GM12878 (cell line): ENCODE measurements at places on chromosomes 3 and 15. TPM values are rescaled to one million over a fixed set of nuclear protein-coding genes. Genes with fewer than 3 reads are reported as not detected.
A peak's percentile ranks its signal among the peaks of the same experiment; 100 is the strongest.

- no peak overlapping the region for H3K27ac ChIP-seq
- H3K27me3 ChIP-seq, result peaks cover 12% of the 10 kb centered on the region
- no peaks in the 10 kb centered on the region for H3K36me3 ChIP-seq
- no peak overlapping the region for H3K4me3 ChIP-seq
- DNase-seq, result no peak
- H3K4me1 ChIP-seq, result no peaks in the 10 kb centered on the region
Measured at GRCh38 chr3:39808467-39809180, 785 bp upstream of the MYRIP start.

DNA sequence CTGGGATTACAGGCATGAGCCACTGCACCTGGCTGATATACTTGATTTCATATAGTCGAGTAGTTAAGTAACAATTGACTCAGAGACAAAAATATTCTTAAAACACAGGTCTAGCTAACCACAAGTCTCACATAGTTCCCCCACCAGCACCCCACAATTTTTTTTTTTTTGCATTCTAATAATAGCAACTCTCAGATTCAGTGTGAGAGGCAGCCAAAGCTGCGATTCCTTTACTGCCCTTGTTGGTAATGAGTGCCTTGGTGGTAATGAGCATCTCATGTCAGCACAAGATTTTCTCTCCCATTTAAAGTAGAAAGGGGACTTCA is 72.5 kb downstream of the WWTR1 start:
- peak; percentile 90 for DNase-seq
- H3K36me3 ChIP-seq, result no peaks in the 10 kb centered on the region
- H3K27ac ChIP-seq, result peak overlapping the region; percentile 70; the same call in 1 of the 2 replicates

GRCh38 chr3:81953111-81953510 is 191.7 kb upstream of the GBE1 start:
- H3K27ac ChIP-seq, result no peak overlapping the region
- no peaks in the 10 kb centered on the region for H3K36me3 ChIP-seq
- H3K4me1 ChIP-seq, result no peaks in the 10 kb centered on the region
- H3K4me3 ChIP-seq, result no peak overlapping the region
- no peak for DNase-seq

- H3K4me3 ChIP-seq, result no peak overlapping the region
- H3K27ac ChIP-seq, result no peak overlapping the region
- no peaks in the 10 kb centered on the region for H3K36me3 ChIP-seq
Measured at GRCh38 chr3:18512007-18512406, 86.9 kb upstream of the SATB1 start.

DGKG gene
- total RNA-seq, result 4.7 and 6.6 TPM in 2 replicates
